Fibroblast of upper back skin (primary cell): ENCODE measurements at places on chromosomes 6 and 20.

GRCh38 chr6:89768324-89768723 is 51.3 kb downstream of the MDN1 start:
- no peak for DNase-seq

- DNase-seq = no peak
Observed at GRCh38 chr20:38897267-38897666, 28.9 kb upstream of the FAM83D start.

DNA sequence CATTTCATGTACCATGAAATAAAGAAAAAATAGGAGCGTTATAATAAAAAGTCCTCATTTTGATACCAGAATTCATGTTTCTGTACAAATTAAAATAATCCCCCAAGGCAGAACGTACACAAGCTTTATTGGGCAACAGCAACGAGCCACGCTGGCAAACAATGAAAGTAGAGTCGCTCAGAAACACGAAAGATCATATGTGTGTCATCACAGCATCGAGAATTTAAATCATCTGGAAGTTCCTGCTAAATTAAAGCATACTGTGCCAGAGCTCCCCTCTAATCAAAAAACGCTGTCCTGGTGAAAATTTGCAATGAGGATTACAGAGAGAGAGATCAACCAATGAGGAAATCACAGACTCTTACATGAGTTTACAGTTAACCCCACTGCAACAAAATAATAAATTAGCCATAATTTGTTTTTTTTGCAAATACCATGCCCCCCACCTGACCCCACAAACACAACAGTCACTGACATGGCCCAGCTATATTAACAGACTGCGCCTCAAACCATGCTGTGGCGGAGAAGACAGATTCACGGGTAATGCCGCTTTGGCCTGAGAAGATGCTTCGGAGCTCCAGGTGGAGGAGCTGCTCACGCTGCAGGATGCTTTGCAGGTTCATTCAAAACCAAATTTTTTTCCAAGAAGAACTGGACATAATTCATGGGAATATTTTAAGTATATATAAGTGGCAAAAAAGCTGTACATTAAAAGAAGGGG is 54.3 kb upstream of the NFATC2 start:
- peak; percentile 71 for DNase-seq

DNA sequence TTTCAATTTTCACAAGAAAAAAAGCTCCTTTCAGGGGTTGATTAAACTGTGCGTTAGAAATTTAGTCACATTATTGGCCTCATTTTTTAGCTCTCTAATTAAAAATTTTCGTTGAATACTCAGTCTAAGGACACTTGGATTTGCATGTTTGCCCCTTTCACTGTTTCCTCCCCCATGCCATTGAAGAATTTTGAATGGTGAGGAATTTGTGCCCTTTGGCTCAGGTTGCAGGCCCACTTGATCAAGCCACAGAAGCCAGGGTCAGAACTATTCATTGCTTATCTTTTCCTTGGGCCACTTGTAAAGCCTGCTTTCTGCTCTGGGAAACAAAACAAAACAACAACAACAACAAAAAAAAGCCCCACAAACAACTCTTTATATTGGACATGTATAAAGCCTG is 12.2 kb downstream of the LIN28B start:
- DNase-seq = no peak

DNA sequence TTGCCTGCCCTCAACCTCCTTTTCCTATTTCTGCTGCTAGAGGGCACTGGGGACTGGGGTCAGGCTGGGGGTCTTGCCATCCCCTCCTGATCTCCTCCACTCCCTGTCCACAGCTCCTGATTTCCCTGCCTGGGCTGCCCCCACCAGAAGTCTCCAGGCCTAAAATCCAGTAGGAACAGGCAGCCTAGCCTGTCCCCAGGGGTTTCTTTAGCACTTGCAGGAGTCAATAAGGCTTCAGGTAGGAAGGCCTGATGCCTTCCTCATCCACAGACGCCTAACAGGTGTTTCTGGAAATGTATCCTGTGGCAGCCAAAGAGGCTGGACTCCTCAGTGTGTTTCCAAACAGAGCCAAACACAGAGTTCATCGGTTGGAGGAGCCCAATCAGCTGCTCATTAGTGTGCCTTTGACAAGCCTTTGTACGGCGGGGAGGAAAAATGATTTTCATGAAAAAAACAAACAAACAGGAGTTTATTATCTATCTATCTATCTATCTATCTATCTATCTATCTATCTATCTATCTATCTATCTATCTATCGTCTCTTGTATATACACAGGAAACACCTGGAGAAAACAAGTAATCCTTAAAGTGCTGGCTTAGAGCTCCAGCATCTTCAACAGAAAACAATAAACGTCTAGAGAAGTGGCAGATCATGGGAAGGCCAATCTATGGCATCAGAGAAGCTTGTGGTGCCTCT is 3.7 kb upstream of the RAET1E start:
- no peak for DNase-seq

DNA sequence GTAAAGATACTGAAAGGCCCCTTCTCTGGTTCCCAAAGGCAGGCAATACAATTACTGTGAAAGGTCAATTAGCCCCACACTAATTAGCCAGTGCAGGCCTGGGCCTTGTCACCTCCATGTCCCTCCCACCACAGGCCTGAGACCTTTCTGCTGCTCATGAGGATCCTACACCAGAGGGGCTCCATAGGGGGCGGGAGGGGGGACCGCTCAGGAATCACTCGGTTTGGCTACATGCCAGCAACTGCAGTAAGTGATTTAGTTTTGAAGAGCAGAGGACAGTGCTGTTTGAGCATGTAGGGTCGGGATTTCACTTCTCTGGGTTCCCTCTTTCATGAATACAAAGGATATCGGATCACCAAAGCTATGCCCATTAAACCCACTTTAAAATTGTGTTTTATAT is 455.6 kb downstream of the PRKN start:
- no peak for DNase-seq

GRCh38 chr6:2353412-2354137 is 108.2 kb upstream of the GMDS start:
- peak; percentile 73 for DNase-seq

DNA sequence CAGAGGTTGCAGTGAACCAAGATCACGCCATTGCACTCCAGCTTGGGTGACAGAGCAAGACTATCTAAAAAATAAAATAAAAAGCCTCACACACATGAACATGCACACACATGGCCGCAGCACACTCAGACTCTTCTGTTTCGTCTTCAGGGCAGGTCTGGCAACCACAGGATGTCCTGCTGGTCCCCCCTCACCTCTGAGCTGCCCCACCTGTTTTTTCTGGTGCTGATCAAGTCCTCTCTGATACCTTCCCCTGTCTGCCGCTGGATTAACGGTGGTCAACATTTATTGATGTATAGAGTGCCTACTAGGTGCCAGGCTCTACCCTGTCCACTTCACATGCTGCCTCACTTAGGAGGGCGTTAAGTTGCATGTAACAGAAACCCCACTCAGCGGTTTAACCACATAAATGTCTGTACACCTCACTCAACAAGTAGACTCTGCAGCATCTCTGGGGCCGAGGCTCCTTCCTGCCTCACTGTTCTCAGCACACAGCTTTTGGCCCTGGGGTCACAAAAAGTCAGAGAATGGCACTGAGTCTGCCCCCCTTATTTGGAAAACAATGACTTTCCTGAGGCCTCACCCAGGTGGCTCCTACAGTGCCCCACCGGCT is 4.5 kb upstream of the AP5S1 start:
- no peak for DNase-seq

GRCh38 chr6:13278991-13279390 is 49.3 kb downstream of the TBC1D7 start:
- DNase-seq = peak; percentile 91

DNA sequence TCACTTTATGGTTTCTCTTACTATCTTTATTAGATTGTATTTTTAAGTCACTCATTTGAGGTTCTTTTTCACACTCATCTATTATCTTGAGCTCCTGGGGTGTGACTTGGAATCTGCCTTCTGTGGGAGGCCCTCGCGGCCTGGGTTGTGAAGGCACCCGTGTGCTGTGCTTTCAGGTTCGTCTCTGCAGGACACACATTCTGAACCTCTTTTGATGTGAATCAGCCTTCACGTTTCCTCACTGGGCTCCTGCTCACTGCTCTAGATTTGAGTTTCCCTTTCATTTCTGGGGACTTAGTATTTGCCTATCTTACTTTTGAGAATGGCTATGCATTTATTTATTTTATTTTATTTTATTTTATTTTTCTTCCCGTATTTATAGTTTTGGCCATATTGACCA is 97.8 kb downstream of the PACRG start:
- DNase-seq = no peak

DNA sequence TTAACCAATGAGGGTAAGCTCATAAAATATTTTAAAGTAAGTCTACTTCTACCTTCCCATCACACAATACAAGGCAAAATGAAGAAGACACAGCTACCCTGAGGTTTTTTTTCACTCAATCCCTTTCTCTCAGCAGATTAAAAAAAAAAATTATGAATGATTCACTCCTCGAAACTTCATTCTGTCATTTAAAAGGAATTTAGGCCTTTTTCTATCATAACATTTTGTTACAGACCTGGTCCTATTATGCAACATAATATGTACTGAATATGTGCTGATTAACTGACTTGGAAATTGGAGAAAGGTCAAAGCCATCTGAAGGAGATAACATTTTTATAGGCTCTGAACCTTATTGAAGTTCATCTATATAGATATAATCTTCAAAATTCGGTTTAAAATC is 45.5 kb downstream of the PRL start:
- peak; percentile 77 for DNase-seq

DNA sequence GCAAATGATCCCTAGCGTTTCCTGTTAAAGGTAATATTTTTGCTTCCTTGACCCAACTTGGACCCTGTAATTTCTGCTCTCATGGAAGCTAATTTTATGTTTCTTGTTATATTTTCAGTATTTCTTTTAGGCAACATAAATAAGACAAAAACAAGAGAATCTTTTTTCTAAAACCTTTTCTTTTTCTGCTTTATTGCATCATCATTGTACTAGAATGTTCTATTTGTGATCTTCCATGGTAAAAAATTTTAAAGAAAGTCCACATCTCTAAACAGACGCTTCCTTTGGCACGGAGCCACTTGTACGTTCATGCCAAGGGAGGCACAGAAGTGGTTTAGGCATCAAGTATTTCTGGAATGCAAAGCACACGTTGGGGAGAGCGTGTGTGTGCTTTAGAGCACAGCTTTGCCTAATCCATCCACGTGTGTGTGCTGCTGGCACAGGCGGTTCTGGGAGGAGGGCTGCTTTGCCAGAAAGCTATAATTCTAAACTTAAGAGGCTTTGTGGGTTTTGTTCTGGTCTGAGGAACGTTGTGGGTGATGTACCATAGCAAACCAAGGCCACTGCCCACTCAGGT is 98.3 kb downstream of the SASH1 start:
- peak; percentile 94 for DNase-seq

- DNase-seq = no peak
Observed at GRCh38 chr6:27311806-27312145, 297 bp downstream of the POM121L2 start.

GRCh38 chr6:159762681-159763293 is 942 bp downstream of the ACAT2 start:
- no peak for DNase-seq

GRCh38 chr6:32602383-32602782 is 12.7 kb upstream of the HLA-DRB1 start:
- DNase-seq = no peak

GRCh38 chr20:48821261-48821920 is 6.4 kb downstream of the PREX1 start:
- DNase-seq = no peak
